ENCODE measurements at places on chromosomes 3 and 15.
A peak's percentile ranks its signal among the peaks of the same experiment; 100 is the strongest.

DNA sequence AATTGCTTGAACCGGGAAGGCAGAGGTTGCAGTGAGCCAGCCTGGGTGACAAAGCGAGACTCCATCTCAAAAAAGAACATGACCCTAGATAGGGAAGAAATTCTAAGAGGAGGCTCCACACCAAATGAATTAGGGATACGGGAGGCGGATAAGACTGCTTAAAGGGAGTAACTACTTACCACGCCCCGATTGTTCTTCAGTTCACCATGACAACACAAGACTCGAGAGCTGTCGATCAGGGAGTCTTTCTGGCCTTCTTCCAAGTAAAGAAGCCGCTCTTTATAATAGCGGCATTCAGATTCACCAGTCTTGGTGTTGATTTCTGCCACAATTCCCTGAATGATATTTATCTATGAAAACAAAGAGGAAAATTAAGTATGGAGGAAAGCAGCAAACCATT is 53.9 kb upstream of the TASOR start:
- DNase-seq = no peak

- peak; percentile 77 for DNase-seq
These were observed 53.6 kb upstream of the AP4E1 start for GRCh38 chr15:50854601-50855490.

GRCh38 chr15:38351466-38351865 is 98.8 kb downstream of the SPRED1 start:
- no peak for DNase-seq

- DNase-seq = no peak
These were observed 1.6 kb upstream of the LEO1 start for GRCh38 chr15:51973220-51973619.

DNA sequence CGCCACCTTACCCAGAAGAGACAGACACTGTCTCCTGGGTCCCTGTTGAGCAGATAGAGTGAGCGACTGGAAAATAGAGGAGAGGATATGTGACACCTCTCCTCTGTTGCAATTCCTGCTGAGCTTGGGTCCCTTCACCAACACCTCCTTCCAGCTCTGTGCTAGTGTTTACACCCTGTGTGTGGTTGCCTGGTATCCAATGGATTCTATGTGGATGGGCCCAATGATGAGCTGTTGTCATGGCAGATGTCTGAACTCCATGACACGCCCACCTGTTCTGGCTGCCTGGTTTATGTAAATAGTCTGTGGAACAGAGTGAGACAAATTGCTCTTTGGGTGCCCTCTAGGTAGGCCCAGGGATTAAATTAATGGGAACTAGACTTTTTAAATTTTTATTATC is 23.7 kb downstream of the RBM5 start:
- DNase-seq = no peak

- no peak for DNase-seq
These were observed 315.1 kb upstream of the CBLB start for GRCh38 chr3:106183762-106184391.

DNA sequence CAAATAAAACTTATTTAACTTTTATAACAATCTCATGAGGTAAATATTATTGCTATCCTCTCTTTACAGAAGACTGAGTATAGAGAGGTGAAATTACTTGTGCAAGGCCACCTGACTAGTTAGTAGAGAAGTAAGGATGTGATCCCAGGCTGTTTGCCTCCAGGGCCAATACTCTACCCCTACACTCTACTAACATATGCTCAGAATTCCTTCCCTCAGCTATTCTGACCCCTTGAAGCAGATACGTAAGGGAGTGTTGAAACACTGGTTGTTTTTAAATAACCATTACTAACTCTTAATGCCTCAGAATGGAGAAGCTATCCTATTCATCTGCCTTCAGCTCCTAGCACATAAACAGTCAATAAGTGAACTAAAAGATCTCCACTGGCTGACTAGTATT is 24.1 kb downstream of the CSTA start:
- no peak for DNase-seq

DNA sequence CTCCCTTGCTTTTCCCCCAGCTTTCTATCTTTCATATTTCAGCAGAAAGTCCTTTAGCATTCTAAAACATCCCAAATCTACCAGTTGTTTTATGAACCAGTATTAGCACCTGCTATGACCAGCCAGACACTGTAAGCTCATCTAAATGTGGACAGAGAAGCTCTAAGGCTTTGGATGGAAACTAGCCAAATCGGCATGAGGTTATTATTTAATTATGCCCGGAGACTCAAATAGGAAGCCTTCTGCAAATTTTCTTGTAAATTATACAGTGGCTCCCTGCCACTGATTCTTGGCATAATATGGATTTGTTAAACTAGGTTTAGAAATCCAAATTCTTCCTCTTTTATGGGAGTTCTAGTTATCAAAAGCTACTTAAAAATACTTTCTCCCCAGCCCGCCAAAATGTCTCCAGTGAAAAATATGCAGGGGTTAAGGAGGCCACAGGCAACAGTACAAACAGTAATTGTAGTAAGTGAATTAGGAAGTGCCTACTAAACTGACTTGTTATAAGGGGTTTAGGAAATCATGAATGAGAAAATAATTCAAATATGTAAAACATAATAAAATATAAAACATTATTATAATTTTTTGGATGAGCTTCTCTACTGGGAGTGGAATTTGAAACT is 15.4 kb downstream of the MYH15 start:
- DNase-seq = no peak

DNA sequence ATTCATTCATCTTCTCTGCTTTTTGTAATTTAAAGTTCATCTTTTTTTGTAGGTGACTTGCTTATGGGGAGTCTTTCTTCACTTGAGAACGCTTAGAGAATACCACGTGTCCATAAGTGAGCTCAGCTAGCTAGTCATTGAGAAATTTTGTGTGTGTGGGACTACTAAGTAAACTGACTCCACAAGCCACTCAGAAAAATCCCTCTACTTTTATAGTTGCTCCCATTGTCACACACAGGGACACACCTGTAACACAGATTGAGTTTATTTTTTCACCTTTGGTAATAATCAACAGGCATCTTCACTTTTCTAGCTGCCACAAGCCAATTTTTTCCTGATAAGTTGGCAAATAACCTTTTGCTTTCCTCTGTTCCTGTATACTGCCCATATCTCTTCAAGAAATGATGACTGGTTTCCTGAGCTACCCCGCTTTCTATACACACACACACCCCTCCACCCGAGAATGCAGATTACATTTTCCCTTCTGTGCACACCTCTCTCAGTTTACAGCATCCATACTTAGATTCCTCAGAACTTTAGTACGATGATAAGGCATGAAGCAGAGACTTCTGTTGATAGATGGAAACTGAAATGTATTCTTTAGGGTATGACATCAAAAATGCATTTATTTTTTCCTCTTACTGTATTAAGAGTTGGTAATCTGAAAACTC is 4.6 kb downstream of the TSC22D2 start:
- DNase-seq = peak; percentile 65

DNA sequence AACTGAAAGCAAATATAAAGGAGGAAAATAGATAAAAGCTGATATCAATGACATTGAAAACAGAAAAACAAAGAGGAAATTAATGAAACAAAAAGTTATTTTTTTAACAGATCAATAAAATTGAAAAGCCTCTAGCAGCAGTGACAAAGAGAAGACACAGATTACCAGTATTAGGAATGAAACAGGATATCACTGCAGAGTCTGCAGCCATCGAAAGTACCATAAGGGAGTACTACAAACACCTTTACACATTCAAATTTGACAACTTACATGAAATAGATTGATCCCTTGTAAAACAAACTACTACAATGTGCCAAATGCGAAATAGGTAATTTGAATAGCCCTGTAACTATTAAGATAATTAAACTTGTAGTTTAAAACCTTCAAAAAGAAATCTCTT is 24.9 kb upstream of the DHX36 start:
- no peak for DNase-seq

DNA sequence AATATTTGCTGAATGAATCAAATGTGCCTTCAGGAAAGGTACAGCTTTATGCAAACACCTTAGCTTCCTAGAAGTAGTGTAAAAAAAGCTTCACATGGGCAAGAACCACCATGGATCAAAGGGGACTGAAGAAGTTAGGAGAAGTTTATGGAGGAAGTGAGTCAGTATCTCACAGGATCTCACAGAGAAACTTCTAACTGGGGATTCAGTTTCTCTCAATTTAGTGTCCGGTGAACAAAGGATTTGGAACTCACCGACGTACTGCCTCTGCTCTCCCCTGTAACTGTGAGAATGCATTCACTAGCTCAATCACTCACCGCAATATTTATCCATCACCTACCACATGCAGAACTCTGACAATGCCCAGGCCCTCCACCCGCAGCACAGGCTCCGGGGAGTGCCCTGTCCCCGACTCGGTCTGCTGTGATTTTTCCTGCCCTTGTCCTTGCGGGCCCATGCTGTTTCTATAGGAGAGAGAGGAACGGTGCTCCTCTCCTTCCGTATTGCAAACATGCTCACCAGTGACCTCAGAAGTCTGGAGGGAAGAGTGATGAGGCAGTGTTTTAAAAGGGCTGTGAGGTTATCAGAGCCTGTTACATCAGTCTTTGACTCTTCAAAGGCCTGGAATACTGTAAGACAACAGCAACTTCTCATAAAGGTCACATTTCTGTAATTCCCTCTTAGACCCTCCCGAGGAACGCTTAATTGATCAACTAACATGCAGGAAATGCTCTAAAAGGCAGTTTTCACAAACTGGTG is 222.5 kb upstream of the ICE2 start:
- DNase-seq = no peak
